ENCODE measurements at places on chromosomes 7 and 10.

DNA sequence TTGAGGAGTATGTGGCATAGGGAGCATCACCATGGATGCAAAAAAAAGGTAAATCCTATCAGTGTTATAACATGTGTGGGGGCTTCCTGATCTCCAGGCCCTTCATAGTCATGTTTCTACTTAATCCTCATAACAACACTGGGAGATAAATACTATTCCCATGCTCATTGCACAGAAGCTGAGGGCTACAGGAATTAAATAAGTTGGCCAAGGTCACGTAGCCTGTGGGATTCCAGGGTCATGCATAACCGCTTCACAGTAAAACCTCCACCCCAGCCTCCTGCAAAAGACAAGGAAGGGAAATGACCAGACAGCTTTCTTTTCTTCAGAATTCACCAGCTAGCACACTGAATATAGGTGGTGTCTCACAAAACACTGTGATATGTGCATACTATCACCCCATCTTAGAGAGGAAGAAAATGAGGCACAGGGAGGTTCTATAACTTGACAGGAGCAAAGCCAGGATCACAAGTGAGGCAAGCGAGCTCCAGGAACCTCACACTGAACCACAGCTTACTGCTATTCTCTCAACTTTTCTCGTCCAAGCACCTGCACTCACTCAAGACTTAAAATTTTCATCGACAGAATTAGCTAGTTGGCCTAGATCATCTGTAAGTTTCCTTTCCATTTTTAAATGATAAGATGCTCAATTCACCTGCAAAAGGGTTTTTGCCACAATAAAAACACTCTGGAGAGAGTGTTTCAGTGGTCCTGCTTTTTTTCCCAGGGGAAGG lies 13.4 kb downstream of the JAZF1 start:
- DNase-seq = no peak

DNA sequence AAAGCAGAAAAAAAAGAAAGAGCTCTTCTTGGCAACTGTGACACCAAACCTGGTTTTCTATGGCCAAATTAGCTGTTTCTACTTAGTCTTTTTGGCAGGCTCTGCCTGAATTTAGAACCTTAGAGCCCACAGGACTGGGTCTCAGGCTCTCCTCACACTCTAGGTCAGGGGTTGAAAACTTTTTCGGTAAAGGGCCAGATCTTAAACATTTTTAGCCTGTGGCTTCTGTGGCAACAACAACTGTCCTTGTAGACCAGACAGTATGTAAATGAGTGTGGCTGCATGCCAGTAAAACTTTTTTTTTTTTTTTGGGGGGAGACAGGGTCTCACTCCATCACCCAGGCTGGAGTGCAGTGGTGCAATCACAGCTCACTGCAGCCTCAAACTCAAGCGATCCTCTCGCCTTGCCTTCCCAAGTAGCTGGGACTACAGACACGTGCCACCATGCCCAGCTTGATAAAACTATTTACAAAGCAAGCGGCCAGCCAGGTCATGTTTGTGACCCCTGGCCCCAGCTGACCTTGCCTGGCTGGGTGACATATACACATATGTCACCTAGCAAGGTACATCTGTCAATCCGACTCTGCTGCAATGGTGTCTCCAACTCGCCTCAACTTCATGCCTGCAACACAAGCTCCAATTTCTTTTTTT lies 17.4 kb downstream of the KPNA7 start:
- no peak for DNase-seq

DNA sequence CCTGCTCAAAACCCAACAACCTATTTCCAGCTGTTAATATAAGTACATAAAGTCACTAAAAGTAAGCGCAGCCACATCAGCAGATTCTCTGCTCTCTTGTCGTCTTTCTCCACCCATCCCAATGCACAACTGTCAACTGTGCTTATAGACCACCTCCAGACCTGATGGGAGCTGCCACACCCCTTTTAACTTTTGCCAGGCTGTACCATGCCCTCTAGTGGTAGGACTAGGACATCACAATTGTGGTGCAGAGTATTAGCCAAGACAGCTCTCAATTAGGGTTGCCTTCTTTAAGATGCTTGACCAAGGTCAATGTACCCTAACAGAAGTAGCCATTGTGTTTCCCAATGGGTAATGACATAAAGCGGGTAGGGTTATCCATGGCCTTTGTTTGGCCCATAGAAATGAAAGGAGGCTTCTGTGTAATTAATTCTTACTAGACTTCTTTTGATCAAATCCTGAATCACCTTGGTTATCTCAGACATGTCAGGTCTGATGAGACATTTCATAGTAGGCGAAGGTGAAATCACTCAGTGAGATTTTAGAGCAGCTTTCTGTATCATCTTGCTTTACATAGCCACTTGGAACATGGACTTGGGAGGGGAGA lies 68.1 kb downstream of the SCRN1 start:
- DNase-seq = peak; percentile 33

DNA sequence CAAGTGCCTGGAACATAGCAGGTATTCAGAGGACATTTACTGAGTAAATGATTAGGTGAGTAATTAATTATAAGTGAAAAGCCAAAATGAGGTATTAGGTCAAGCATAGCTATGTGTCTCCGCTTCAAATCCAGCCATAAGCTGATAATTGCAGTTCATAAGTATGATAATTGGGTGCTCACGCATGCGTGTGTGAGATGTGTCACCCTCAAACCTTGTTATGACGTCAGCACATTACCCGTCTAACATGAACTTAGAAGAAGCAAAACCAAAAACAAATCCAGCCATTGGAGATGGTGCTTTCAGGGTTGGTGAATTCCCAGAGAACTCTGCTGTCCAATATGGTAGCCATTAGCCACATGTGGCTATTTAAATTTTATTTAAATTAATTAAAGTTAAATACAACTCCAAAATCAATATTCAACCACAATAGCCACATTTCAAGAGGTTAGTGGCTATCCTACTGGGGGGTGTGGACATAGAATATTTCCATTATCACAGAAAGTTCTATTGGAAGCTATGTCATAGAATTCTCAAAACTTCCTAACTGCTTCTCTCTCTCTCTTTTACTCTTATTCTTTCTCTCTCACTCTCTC lies at the start of gene CPA5:
Gene CPA5 (plus strand): TSS at position 546 of the 596 bp plus-strand sequence. CDS start 1,670 bp downstream, outside the sequence.
- no peak for DNase-seq

DNA sequence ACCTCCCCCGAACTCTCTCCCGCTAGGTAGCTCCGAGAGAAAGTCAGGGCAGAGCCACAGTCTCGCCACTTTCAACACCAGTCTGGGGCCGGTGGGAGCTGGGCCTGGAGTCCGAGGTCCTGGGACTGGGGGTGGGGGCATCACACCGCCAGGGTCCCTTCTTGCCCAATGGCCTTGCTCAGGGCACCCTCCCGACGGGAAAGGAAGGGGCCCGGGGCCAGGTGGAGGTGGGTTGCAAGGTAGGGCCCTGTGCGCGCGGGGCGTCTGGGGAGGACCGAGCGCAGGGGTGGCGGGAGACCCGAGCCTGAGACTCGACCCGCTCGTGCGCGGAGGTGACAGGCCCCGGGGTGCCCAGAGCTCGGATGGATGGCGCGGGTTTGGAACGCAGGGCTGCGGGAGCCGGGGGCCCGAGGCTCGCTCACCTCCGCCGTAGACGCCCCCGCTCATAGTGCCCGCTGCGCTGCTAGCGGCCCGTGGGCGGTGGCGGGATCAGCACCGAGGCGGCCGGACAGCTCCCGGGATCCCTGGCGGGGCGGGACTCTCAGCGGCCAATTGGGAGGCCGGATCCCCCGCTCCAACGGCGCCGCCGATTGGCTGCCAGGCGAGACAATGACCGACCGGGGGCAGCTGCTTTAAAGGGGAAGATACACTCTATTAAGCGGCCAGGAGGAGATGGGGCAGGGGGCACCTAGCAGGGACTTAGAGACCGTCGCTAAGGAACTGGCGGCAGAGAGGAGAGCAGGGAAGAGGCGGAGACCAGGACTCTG lies at the start of gene ACTL6B:
Gene ACTL6B (minus strand): TSS at position 541 of the 767 bp plus-strand sequence. CDS start 94 bp downstream, at position 447.
- no peak for DNase-seq

DNA sequence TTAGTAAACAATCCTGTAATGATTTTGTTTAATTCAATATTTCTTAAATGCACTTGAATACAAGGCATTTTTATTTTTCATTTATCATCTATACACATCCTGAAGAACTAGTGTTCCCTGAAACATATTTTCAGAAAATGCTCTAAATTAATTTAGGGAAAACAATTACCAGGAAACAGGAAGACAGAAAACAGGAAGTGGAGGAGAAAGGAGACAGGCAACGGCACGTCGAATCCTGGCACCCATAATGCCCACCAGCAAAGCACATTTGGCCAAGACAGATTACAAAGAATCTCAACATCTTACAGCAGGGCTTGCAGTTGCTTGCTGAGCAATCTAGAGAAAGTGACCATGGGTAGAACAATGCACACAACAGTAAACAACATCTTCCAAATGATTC lies 571.1 kb downstream of the GRID1 start:
- no peak for DNase-seq

GRCh38 chr10:6563075-6563474 lies 17.0 kb downstream of the PRKCQ start:
- DNase-seq = no peak

Measured in CMK (cell line).